ENCODE measurements at places on chromosomes 11 and 22.
A peak's percentile ranks its signal among the peaks of the same experiment; 100 is the strongest.

DNA sequence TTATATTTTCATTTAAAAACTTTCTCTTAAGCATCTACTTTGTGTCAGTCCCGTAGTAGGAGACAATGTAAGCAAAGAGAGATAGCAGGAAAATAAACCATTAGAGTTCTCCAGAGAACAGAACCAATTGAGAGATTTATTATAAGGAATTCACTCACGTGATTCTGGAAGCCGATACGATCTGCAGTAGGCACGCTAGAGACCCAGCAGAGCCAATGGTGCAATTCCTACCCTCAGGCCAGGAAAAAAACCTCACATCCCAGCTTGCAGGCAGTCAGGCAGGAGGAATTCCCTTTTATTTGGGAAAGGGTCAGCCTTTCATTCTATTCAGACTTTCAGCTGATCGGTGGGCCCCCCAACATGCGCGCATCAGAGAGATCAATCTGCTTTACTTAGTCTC, 7.3 kb upstream of the PLEKHA7 start:
- DNase-seq: no peak

DNA sequence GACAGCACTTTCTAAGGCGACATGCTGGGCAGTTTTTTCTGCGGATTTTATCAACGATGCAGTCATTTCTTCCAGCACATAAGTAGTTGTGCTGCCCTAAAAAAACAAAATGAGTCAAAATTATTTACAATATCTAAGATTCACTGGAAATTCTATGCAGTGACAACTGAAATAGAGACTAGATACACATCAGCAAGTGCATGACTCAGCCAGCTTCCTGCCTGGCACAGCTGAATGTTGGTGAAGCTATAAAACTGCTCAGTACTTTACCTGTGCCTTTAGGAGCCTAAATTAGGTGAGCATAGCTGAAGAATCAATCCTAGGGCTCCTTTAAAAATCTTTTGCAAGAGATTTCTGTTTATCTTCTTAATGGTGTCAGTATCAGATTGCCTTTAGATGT, 37.8 kb downstream of the PGR start:
- no peak for DNase-seq

DNA sequence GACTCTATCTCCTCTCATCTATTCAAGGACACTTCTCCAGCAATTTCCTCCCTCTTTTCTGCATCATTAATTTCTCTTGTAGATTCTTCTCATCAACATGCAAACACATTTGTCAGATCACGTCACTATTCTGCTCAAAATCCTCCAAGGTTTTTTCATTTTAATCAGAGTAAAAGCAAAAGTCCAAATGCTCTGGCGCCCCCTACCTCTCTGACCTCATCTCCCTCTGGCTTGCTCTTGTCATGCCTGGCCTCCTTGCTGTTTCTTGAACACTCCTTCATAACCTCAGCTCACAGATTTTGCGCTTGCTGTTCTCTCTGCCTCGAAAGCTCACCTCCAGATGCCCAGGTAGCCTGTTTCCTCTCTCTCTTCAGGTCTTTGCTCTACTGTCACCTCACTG, 22.4 kb downstream of the RTCB start:
- no peak for DNase-seq

DNA sequence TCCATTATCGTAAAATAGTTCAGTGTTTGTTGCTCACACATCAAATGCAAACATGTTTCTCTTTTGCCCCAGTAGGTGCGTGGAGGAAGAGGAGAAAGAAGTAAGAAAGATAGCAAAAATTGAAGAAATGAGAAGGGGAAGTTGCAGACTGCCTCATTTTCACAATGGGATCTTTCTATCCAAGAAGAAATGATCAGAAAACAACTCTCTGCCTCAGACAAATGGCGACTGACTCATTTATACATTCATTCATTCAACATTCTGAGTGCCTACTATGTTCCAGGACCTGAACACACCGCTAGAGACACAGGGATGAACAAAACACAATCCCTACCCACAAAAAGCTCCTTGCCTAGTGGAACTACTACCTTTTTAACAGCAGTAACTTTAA, 367 bp downstream of the HPS5 start:
- no peak for DNase-seq

- no peak for DNase-seq
Measured at GRCh38 chr11:75241906-75242644, 1.5 kb downstream of the TPBGL start.

DNA sequence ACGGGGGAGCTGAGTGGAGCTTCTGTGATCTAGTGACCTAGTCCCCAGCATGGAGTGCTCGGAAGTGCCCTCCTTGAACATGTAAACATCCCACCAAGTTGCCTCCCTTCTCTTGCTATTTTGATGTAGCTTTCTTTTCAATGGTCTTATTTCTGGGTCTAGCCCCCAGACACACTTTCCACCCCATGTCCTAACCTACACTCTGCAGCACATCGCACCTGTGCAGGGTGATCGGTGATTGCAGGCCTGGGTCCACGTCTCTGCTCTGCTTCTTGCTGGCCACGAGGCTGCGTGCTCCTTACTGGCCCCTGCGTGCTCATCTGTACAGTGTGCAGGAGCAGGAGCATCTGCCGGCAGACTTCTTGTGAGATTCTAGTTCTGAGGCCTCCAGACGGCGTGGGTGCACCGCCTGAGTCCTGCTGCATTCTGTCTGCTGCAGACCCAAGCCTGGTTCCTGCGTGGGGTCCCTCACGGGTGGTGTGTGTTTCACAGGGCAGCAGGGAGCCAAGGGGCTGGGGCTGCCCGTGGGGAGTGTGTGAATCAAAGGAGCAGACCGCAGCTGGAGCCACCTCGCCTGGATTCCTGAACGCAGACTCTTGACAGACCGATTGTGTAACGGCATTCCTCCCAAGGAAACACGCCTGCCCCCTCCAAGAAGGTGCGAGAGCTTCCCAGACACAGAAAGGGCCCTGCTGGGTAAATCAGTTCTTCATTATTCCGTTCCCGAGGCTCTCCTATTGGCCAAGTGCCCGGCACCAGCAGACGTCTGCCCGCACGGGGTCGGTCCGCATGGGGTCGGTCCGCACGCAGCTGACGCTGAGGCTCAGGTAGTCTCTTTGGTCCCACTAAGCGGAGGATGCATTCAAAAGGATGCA, 44.4 kb upstream of the MYEOV start:
- DNase-seq: no peak

GRCh38 chr11:67024410-67024809, 1.5 kb downstream of the SYT12 start:
- DNase-seq: no peak

GRCh38 chr11:19218786-19219460, 17.1 kb upstream of the CSRP3 start:
- DNase-seq: no peak

- peak; percentile 31 for DNase-seq
Measured at GRCh38 chr22:36853407-36854099, 7.3 kb upstream of the NCF4 start.

- no peak for DNase-seq
Measured at GRCh38 chr22:40955571-40955970, 4.4 kb downstream of the RBX1 start.

GRCh38 chr11:106959800-106960199, 58.5 kb downstream of the GUCY1A2 start:
- DNase-seq: no peak

DNA sequence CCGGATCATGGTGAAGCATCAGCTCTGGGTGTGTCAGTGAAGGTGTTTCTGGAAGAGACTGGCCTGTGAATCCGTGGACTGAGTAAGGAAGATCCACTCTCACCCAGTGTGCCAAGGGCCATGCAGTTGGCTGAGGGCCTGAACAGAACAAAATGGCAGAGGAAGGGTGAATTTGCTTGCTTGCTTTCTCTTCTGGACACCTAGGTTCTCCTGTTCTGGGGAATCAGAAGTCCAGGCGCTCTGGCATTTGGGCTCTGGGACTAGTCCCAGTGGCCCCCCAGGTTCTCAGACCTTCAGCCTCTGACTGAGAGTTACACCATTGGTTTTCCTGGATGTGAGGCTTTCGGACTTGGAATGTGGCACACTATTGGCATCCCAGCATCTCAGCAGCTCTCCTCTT, 1170.8 kb downstream of the TBC1D22A start:
- no peak for DNase-seq

- no peak for DNase-seq
Measured at GRCh38 chr22:42039271-42039670, 31.3 kb downstream of the NAGA start.

Data from putamen (tissue), 1 donor.